ENCODE measurements at places on chromosomes 6 and 20.

DNA sequence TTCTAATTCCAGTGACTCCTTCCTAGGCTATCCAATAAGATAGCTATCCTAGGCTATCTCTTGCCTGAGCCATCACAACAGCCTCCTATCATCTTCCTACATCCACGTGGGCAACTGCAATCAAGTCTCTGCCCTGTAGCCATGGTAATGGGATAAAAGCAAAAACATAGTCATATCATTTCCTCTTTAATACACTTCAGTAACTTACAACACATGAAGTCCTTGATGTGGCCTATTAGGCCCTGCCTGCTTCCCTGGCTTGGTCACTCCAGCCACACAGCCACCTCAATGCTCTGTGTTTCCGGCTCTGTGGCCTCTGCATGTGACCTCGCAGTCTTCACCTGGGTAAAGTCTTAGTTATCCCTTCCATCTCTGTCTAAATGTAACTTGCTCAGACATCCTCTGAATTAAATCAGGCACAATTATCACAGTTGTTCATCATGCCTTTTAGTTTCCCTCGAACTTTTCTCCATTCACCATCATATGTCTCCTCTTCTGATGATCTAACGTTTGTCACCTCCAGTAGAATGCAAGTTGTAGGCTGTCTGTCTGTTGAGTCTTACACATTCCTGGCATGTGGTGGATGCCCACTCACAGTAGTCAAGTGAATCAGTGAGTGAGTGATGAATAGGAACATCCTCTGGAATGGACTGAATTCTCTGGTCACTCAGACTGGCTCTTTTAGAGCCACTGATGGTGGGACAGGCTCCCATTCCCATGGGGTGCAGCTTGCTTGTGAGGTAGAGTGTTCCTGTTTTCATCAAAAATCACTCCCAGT is 229.4 kb downstream of the TBC1D7 start:
- DNase-seq = no peak

DNA sequence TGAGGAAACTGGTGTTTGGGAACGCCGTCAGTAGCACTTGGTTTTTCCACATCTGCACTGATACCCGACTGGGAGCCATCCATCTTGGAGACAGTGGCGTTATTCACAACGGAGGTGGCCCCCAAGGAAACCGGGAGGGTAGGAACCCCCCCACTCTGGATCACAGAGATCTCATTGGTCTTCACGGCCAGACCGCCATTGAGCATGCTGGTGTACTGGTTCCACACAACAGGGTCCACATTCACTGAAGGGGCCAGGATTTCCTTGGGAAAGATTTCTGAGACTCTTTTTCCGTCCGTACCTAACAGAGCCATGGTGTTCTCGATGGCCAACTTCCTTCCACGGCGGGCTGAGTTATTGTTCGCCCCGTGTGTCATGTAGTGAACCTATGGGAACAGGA is 16.1 kb upstream of the ATP9A start:
- DNase-seq = no peak

- DNase-seq = peak; percentile 34
Measured at GRCh38 chr20:3777716-3778629, 3.3 kb downstream of the SPEF1 start.

DNA sequence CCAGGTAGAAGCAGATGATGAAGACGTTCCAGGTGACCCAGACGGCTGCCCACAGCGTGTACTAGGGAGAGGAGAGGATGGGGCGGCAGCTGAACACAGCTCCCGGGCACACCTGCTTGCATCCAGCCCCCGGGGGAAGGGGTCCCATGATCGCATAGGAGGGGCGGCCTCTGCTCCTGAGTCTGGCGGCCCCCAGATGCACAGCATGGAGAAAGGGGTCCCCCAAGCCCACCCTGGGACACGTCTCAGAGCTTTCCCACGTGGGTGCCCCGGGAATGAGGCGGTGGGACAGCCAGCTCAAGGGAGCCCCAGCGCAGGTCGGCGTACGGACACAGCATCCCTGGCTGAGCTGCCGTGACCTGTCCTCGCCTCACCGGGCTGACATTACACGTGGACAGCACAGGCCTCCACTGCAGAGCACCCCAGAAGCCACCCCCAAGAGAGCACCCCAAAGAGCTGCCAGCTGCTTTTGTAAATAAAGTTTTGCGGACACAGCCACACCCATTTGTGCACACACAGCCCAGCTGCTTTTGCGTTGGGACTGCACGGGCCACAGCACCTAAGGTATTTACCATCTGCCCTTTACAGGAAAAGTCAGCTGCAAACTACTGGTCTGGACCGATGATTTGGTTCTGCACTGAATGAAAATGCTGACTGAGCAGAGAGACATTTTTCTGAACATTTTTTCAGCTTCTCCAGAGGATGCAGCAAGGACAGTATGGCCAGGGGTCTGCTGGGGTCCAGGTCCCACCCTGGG is 5.2 kb downstream of the NKAIN4 start:
- DNase-seq = no peak

DNA sequence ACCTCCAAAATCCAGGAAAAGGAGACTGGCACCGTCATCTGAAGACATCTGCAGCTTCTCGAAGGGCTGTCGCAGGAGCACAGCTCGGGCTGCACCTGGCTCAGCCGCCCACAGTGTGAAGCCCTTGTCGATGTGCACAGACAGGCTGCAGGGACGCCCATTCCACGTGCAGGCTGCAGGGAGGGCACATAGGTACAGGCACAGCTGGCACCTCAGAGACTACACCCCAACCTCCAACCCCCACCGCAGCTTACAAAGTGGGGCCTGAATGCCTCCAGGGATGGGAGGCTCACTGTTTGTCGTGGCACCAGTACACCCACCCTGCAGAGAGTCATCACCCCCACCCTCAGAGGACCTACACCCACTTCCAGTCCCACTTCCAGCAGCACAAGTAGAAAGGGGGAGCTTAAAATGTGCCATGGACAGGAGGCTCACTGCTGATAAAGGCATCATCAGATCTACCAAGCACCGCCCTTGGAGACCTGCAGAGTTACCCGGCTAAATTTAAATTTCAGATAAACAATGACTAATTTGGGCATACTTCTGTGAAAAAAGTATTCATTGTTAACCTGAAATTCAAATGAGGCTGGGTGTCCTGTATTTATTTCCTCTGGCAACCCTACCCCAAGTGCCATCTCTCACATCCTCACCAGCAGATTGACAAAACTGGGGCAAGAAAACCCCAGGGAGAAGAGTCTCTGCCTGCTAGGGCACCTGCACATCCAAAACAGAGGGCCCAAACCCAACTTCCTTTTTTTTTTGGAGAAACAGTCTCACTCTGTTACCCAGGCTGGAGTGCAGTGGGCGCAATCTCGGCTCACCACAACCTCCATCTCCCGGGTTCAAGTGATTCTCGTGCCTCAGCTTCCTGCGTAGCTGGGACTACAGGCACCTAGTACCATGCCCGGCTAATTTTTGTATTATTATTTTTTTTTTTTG is 7.7 kb upstream of the CDK5RAP1 start:
- no peak for DNase-seq

DNA sequence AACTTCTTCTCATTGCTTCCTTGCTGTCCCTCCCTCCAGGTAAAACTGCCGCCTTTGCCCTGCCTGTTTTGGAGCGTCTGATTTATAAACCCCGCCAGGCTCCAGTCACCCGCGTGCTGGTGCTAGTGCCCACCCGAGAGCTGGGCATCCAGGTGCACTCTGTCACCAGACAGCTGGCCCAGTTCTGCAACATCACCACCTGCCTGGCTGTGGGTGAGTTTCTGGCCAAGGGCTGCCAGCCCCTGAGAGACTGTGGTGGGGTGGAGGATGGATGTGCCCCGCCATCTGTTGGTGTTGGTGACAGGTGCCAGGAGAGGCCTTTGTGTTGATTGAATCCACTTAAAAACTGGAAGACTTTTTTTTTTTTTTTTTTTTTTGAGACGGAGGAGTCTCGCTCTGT is 9.5 kb downstream of the DDX27 start:
- no peak for DNase-seq

- DNase-seq = no peak
Measured at GRCh38 chr20:63042448-63043071, 35.8 kb upstream of the BHLHE23 start.

DNA sequence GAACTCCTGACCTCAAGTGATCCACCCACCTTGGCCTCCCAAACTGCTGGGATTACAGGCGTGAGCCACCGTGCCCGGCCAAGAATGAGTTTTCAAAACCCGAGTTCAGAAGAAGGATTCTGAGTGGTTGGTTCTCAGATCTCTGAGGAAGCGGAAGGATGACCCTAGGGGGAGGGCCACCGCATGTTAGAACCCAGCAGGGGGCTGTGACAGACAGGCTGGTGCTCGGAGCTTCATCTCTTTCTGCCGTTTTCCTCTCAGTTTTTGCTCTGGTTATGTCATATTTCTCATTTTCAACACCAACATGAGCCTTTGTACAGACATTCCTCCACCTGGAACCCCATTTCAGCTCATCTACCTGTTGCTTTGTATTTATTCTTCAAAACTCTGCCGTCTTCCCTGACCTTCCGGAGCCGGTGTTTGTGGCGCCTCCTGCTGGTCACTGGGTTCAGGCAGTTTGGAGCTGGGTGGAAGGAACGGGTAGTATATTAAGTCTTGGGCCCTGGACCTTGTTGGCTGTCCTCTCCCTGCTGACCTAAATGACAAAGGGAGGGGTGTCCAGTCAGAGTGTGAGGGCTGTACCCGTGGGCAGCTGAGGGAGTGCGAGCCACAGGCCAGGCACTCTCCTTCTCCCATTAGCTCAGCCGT is at the start of gene DEFB123:
Gene DEFB123 (plus strand): TSS at position 621 of the 648 bp plus-strand sequence. CDS start 67 bp downstream, outside the sequence.
- no peak for DNase-seq

GRCh38 chr6:159729598-159730331 is 2.5 kb downstream of the WTAP start:
- no peak for DNase-seq

DNA sequence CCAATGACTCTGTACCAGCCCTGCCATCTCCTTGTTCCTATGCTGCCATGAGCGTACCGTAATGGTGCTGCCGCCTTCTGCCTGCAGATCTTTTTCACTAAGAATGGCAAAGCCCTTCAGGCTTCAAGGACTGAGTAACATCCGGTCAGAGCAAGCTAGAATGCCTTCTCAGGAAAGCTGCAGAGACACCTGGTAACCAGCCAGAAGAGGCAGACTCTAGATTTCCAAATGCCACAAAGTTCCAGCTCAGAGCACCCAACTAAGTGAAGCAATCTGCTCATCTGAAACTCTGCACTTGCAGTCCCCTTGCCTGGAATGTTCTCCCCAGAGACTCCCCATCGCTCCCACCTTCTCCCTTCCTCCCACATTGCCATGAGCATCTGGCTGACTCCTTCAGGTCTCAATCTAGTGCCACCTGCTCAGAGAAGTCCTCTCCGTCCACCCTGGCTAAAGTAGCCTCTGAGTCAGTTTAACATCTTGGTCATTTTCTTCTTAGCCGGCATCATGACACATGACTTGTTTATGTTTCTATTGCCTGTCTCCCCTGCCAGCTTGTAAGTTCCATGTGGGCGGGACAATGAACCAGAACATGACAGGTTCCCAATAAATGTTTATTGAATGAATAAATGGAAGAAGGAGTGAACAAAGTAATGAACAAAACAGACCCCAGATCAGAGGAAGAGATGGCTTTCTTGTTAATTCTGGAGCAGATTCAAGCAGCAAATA is 6.9 kb upstream of the OCSTAMP start:
- DNase-seq = no peak

GRCh38 chr6:6328451-6328850 is 8.0 kb upstream of the F13A1 start:
- DNase-seq = no peak

DNA sequence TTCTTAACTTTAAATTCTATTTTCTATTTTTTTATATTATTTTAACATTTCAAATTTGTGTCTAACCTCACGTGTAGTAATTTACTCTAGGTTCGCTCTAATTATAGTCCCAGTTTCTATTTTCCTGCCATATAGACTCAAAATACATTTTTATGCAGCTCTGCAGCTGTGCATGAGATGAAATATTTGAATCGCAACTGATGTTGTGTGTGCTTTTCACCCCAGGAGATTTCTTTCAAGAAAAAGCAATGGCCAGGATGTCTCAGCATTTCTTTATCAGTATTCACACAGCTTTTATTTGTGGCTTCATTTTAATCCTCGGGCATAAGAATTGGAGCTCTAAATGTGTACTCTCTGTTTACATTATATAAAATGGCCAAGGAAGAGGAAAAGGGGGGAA is 157.6 kb downstream of the HDGFL1 start:
- no peak for DNase-seq

DNA sequence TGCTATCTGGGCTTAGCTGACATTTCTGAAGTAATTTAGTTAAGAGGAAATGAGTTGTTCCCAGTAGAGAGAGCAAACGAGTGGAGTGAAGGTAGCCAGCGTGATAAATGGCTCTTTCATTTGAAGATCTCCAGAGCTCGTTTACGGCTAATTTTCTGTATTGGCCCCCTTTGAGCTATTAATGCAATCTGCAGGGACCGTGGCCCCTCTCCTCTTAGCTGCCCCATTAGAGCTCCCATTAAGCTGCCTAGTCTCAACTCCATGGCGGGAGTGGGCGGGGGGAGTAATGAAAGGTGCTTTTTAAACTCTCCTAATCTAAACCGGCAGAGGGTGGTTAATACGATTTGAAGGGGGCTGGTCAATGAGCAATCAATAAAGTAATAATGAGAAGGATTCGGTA is 12.5 kb downstream of the TFAP2B start:
- no peak for DNase-seq

GRCh38 chr6:33018904-33019303 is 9.5 kb upstream of the HLA-DOA start:
- DNase-seq = no peak

DNA sequence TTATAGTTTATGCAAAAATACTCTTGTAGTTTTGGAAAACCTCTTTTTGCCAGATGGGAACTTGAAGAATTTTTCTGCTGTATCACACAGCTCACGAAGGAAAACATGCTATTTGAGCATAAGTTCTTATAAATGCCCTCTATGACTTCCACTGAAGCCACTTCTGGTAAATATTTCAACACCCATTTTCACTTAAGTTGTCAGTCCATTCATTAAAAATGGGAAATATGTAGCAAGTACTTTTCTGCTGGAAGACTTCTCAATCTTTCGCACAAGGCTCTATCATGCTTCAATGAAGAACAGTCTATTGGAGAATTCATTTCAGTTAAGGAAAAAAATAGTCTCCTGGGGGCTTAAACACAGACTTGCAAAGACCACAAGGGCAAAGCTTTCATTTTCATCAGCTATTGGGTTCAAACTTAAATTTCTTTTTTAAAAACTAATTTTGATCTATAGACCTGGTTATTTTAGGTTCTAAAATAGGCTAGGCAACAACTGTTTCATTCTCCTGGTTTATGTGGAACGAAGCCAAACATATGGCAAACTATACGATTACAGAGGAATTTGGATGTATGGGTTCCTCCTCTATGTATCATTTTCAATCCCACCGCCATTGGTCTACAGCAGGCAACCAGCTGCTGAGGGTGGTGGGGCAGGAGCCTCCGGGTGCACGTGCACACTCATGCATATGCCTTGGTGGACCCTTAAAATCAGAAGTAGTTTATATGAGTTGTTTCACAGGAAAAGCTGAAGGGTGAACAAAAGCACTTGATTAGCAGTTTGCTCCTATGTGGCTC is 38.7 kb downstream of the LAMA4 start:
- no peak for DNase-seq

Data from effector CD8-positive, alpha-beta T cell (primary cell).